ENCODE measurements at places on chromosomes 5 and 9. TPM values are rescaled to one million over a fixed set of nuclear protein-coding genes. Genes with fewer than 3 reads are reported as not detected.
A peak's percentile ranks its signal among the peaks of the same experiment; 100 is the strongest.

GRCh38 chr9:27528076-27528885 lies 1.3 kb downstream of the MOB3B start:
- peak; percentile 15 for DNase-seq

DNA sequence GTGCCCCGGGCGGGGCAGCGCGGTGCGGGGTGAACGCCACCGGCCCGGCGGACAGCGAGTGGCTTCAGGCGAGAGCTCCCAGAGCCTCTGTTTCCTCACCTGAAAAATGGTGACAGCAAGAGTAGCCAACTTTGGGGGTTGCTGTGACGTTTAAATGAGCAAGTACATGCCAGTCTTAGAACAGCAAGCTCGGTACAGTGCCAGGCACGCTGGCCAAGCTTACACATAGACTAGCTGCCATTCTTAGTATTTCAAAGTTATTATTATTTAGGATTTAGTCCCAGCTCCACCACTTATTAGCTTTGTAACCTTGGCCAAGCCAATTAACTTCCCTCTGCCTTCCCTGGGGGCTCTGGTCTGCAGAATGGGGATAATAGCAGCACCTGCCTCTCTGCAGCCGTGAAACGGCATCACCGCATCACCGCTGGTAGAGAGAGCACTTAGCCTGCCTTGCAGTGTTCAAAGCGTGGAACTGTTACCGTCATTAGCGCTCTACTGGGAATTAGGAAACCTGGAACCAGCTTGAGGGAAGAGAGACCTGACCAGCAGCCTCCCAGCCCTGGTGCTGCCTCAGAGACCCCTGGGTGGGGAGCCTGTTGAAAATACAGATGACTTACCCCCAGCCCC lies at the start of gene C9orf50:
TSS of gene C9orf50 (minus strand) at position 433 of the 627 bp plus-strand sequence. CDS start 527 bp downstream, outside the sequence.
- DNase-seq, result no peak

DNA sequence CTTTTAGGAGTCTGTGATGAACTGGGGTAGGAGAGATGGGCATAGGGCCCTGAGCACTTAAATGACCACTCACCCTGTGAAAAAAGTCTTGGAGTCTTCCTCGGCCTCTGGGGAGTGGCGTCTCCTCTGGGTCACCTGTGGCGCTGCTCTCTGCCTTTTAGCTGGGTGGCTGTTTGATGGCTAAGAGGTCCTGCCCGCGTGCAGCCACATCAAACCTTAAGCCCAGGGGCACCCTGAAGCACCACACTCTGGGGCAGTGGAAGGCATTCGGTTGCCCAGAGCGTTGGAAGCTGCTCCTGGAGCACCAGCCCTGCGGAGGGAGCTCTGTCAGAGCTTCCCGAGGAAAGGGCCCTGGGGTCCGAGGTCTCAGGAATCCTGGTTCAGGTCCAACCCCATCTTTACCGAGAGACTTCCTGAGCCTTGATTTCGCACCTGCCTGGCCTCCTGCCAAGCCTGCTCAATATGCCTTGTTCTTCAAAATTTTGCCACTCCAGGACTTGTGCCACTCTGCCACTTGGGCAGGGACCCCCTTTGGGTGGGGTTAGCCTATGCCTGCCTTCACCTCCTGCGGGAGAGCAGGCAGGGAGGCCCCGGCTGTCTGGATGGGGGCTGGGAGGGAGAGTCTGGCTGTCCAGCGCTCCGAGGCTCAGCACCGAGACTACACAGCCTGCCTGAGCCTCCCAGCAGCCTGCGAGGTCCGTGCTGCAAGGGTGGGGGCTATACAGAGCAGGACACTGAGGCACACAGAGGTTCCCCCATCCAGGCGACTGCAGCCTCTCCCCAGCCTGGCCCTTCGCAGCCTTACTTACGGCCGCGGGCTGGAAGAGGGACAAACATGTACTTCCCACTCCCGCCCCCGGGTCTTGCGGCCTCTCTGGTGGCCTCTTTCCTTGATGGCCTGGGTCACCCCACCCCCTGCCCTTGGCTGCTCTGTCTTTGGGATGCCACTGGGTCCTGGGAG lies 63.4 kb upstream of the RNU6ATAC start:
- no peak for DNase-seq

DNA sequence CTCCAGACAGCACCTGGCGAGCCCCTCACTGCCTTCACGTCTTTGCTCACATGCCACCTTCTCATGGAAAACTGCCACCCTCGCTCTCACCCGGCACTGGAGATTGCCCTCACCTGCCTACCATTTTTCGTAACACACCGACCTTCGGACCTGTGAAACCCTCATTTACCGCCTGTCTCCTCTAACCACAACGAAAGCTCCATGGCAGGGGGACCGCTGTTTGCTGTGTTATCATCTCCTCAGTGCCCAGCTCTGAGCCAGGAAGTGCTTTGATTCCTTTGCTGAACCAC lies 109.2 kb upstream of the PHYKPL start:
- no peak for DNase-seq

- no peak for DNase-seq
Measured at GRCh38 chr9:34636791-34637355, 714 bp downstream of the SIGMAR1 start.

GRCh38 chr9:128685636-128686489 lies 3.2 kb upstream of the SET start:
- no peak for DNase-seq

DNA sequence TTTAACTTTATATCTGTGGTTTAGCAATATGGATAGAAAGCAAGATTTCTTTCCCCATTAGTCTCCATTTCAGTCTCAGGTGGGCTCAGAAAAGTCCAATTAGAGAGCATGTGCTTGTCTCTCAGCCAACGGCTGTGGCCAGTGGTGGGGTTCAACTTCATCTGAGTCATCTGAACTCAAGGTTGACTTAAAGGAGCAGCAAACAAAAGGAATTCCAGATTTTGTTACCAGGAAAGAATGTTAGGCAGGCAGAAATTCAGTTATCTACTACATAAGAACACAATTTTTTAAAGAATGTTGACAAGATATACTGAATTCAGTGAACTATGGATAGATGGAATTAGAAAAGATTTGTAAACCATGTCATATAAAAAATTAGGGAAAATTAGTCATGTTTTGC lies 784.1 kb downstream of the MAT2B start:
- DNase-seq, result no peak

DNA sequence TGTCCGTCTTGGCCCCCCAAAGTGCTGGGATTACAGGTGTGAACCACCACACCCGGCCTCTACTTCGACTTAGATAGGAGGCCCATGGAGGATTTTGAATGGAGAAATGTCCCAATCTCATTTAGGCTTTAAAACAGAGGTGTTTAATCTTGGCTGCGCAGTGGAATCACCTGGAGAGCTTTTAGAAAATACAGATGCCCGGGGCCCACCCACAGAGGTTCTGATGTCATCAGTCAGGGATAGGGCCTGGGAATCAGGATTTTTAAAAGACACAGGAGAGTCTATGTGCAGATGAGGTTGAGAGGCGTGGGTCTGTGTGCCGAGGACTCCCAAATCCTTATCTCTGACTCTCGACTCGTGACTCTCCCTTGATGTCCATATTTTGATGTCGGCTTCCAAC lies 124.0 kb upstream of the BOD1 start:
- no peak for DNase-seq

DNA sequence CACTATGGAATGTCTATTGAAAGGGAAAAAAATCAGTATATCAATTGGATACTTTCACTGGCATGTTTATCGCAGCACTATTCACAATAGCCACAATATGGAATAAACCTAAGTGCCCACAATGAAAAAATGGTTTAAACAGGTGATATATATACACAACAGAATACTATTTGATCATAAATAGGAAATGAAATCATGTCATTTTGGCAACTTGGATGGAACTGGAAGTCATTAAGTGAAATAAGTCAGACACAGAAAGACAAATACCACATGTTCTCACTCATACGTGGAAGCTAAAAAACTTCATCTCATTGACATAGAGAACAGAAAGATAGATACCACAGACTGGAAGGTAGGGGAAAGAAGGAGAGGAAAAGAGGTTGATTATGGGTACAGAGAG lies 471.6 kb upstream of the FTMT start:
- DNase-seq, result no peak

- DNase-seq, result no peak
Measured at GRCh38 chr9:131324736-131325679, 35.5 kb downstream of the PLPP7 start.

- no peak for DNase-seq
Measured at GRCh38 chr5:31443572-31443971, 88.3 kb downstream of the DROSHA start.

DNA sequence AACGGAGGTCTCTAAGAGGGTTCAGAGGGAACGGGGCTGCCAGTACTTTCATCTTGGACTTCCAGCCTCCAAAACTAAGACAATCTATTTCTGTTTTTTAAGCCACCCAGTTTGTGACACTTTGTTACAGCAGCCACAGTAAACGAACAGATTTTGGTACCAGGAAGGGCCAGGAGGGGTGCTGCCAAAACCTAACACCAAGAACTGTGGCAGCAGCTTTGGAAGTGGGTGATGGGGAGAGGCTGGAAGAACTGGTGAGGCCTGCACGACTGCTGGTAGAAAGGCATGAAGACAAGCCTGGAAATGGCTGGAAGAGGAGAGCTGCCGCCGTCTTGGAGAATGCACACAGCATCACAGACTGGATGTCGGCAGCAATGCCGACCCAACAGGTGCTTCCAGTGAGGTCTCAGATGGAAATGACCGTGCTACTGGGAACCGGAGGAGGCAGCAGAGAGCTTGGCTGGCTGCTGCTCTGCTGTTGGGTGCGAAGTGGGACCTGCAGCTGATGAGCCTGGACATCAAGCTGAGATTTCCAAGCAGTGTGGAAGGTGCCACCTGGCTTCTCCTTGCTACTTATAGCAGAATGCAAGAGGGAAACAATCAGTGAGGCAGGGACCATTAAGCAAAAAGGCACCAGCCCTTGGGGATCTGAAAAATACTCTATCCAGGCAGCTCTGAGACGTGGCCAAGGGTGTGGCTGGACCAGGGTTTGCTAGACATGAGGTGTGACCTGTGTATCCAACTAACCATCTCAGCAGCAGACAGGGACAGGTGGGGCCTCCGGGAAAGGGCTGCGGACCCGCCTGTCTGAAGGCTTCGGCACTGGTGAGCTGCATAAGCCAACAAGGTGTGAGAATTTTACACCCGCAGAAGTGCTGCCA lies 4.7 kb upstream of the TMEM210 start:
- DNase-seq, result no peak

GRCh38 chr9:19188771-19189170 lies 41.7 kb upstream of the DENND4C start:
- DNase-seq, result no peak

- no peak for DNase-seq
Measured at GRCh38 chr5:1294835-1295649, at the start of gene TERT. Gene TERT, minus strand, starts transcription at chr5:1295068. Its CDS starts 79 bp downstream, at chr5:1294989.

DNA sequence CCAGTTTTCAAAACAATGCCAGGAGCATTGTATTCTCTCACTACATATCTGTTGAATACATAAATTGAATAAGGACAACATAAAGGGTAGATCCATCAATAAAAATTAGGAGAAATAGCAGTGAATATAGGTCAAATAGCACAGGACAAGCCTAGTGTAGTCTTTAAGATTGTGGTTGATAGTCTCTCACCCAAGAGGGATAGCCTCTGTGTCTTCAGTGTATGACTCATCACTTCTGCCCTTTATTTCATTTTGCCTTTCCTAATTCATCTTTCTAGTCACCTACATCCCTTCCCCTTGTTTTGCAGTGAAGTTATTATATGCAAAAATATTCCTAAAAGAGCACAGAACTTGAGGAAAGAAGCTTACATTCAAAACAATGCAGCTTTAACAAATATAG lies 335.0 kb upstream of the TUSC1 start:
- DNase-seq, result no peak

DNA sequence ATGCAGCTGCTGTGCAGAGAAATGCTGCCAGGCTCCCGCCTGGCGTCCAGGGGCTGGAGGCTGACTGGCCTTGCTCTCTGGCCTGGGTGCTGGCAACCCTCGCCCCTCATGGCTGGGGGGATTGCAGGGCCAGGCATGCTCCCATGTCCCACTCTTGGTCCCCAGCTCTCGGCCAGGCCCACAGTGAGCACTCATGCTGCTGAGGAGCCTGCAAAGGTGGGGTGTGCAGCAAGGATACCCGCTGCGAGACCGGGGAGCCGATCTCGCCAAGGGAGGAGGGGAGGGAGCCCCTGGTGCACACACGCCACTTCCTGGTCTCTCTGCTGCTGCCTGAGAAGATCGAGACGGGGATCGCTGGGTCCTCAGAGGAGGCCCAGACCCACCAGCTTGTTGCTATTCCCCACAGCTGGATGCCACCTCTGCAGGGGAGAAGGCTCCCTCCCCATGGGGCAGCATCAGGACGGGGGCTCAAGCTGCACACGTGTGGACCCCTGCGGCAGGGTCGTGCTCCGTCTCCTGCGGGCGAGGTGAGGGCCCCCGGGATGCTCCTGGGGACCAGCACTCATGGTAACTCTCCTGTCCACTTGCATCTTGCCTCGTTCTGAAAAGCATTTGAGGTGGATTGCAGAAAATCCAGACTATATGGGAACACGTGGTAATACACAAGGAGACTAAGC lies 14.3 kb upstream of the CACFD1 start:
- no peak for DNase-seq

DNA sequence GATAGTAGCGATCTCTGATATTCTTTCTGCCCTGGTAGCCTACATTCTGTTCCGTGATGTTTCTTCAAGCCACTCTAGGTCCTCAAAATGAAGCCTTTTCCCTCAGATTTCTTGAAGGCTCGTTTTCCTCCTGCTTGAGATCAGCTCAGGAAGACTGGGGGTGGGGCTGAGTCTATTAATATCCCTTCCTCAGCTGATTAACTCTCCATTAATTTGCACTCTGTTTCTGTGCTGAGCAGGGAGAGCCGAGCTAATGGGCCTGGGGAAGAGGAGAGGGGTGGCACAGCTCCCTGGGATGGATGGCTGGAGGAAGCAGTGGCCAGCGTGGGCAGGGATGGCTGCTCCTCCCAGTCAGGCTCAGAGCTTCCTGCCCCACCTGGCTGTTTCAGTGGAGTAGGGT lies 93.3 kb downstream of the PPARGC1B start:
- DNase-seq, result no peak

DNA sequence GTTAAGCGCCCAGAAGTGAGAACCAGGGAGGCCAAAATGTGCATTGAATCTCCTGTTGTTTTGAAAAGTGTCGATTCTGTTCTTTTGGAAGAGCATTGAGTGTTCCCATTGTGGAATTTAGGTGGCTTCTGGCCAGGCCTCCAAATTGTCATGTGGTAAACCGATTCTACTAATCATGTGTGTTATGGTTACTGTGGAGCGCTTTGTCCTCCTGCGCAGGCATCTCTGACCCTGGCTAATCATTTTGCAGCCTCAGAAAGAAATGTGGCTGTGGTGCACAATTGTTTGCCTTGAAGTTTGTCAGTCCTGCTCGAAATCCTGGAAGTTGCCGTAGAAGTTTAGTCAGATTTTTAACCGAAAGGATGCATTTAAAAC lies 121.3 kb downstream of the RASGRF2 start:
- no peak for DNase-seq

The FOXD4L3 gene
- total RNA-seq, result 0.78 TPM

The CAVIN4 gene
- 0.27 TPM for total RNA-seq

The PCDHA4 gene
- total RNA-seq, result 0.78 TPM

The PAEP gene
- total RNA-seq, result not detected

The NR5A1 gene
- total RNA-seq, result not detected

The RANBP17 gene
- 8.4 TPM for total RNA-seq

The POU5F2 gene
- 6.2 TPM for total RNA-seq

The BTNL8 gene
- not detected for total RNA-seq

The PAPPA gene
- total RNA-seq, result 7.4 TPM

The NTNG2 gene
- total RNA-seq, result 2.0 TPM

The MARVELD2 gene
- 0.81 TPM for total RNA-seq

Measured in thoracic aorta (tissue), 2 donors.